ENCODE measurements at places on chromosomes 4 and X.

DNA sequence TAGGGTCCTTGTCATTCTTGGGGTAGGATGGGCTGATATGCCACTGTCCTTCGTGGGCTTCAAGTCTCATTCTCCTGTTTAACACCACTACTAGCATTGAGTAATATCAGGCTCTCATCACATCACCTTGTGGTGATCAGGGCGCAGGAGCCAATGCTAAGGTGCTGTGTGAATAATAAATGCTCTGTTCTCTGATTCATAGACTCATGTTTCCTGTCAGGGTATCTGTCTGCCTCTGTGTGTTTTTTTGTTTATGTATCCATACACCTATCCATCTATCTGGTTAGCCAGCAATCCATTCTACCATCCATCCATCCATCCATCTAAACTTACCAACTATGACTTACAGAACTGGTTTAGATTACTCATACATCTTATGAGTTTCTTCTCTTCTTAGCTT lies 525.1 kb upstream of the ATOH1 start:
- no peak for DNase-seq

GRCh38 chr4:19256823-19257222 lies 994.9 kb upstream of the SLIT2 start:
- DNase-seq: no peak

GRCh38 chr4:26179316-26179760 lies 141.5 kb upstream of the RBPJ start:
- DNase-seq: no peak

DNA sequence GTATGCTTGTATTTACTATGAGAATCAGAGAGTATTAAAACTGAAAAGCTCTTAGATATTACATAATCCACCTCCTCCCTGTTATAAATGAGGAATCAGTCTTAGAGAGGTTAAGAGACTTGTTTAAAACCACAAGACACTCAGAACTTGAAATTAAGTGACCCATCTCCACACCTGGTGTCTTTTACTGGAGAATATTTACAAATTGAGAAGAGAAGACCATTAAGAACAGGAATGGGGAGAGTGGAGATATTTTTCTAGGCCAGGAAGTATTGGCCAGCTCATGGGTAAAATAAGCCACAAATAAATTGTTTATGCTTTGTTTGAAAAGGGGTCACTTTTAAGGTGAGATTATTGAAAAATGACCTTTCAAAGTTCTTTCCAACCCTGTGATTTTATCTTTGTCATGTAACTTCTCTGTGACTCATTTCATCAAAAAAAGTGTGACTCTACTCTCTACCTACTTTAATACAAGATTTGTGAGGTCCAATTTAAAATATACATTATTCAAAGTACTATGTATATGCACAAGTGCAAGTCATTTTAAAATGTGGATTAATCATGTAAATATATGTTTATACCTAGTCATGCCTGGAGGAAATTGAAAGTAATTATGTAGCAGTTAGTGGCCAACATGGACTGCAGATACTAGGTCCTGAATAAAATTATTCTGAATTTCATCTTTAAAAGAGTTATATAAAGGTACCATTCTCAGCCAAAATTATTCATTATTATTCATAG lies 15.9 kb upstream of the COX7B2 start:
- DNase-seq: no peak

- DNase-seq: no peak
Observed at GRCh38 chr4:48588230-48589097, 98.4 kb downstream of the ZAR1 start.

DNA sequence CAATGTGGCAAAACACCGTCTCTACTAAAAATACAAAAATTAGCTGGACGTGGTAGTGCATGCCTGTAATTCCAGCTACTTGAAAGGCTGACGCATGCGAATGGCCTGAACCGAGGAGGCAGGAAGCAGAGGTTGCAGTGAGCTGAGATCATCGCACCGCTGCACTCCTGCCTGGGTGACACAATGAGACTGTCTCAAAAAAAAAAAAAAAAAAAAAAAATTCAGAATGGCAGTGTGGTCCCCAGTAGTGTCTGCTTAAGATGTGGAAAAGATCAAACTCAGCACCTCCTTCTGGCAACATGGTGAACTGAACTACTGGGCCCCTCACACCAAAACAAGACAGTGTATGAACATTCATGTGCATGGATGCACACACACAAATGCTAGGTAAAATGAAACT lies 32.2 kb downstream of the SMS start:
- no peak for DNase-seq

DNA sequence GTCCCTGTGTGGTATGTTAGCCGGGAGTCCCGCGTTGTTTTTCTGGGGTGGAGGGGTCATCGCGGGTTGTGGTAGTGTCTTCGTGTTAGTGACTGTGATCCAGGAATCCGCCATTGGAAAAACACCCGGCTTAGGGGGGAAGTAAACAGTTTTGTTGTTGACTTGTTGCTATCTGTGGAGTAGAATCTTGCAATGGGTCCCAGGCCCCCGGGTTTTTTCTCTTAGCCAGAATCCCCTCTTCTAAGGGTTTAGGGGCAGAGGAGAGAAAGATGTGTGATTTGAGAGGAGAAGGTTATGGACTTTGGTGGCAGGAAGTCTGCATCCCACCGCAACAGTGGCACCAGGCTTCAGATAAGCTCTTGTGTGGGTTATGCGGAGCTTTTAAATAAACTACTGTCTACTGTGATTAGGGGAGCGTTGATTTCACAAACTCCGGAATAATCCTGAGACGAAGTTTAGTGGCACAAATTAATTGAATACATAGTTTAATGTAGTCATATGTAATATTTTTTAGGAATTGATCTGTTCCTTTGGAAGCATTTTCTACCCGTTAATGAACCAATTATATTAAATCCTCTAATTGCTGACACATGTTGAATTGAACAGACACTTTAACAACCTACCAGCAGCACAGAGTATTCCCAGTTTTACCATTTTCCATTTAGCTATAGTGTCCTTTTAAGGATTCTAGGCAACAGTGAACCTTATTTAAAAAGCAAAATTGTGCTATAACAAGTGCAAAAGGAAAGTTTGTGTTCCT lies 1.4 kb downstream of the DDX3X start:
- DNase-seq: no peak

- no peak for DNase-seq
Observed at GRCh38 chrX:130975947-130976346, 72.9 kb upstream of the ENOX2 start.

DNA sequence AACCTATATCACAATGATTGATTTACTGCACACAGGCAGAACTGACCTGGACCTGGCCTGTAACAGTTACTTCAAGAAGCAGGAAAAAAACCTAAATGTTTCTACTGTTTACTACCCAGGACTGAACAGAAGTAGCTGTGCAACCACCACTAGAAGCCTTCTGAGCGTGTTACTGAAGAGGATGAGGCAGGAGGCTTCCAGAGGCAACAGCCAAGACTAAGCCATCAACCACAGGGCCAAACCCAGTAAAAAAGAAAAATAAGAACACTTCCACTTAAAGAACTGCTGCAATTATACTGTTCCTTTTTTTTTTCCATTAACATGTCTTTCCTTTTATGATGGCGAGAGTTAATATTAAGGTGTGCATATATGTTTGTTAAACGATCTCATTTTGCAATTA lies 29.4 kb upstream of the TTC29 start:
- DNase-seq: no peak

GRCh38 chr4:85986266-85986665 lies 373.6 kb downstream of the MAPK10 start:
- DNase-seq: no peak

DNA sequence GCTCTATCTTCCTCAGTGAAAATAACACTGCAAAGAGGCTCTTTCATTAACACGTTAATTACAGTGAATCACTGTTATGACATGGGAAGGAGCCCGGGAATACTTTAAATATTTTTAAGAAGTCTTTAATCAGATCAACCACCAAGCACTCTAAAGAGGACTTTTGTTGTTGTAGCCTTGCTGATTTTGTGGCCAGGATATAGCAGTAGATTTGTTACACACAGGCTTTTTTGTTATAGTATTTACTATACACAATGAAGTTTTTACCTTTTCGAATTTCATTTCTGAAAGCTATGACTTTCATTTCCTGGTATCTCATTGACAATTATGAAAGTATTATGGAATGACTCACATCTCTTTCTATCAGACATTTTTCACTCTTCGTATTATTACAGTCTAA lies 20.3 kb downstream of the FGF13 start:
- DNase-seq: no peak

DNA sequence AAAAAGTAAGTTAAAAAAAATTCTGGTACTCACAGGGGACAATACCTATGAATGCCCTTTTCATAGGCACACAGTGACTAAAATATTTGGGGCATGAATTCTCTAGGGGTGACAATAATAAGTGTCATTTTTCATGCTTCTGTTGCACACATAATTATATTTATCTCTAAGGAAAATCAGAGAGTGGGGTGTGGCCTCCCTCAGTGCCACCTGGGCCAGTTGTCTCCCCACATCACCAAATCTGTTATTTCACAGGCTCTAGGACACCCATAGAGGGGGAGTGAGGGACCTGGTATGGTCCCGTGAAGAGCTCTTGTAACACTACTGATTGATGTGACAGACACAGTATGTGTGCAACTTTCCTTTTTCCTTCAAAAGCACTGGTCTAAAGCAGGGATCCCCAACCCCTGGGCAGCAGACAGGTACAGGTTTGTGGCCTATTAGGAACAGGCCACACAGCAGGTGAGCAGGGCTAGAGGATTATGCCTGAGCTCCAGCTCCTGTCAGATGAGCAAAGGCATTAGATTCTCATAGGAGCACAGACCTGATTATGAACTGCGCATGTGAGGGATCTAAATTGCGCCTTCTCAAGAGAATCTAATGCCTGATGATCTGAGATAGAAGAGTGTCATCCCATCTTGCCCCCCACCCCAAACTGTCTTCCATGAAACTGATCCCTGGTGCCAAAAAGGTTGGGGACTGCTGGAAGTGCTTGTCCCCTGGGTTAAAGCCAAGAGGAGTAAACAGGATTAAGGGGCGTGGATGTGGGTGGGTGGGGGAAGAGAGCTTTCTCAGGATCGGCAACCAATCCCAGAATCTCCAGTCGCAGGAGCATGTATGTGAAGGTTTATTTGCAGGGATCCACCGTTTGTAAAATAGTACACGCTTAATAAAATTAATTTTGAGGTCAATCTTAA lies 856 bp downstream of the SLC9B1 start:
- DNase-seq: no peak

DNA sequence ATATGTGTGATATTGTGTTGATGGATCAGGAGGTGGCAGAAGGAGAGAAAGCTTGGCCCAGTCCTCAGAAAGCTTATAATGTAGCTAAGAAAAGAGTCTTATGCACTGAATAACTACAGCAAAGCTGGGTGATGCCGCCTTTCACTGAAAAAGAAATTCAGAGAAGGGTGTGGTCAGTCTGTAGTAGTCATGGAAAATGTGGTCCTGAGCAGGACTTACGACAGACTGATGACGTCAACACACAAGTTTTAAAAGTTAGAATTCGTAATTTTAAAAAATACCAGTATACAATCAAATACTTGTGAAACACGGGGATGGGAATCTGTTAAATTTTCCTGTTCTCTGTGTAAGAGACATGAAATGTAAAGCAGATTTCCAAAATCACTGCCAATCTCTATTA lies 87.0 kb upstream of the RAPGEF2 start:
- DNase-seq: no peak

- no peak for DNase-seq
Observed at GRCh38 chr4:120995266-120996010, 72.9 kb upstream of the PRDM5 start.

- no peak for DNase-seq
Observed at GRCh38 chrX:15500497-15500966, at the start of gene BMX. TSS of gene BMX (plus strand) at chrX:15500807. CDS start at chrX:15508354, 7,547 bp downstream.

GRCh38 chrX:68083510-68083909 lies 349.8 kb downstream of the OPHN1 start:
- DNase-seq: no peak

DNA sequence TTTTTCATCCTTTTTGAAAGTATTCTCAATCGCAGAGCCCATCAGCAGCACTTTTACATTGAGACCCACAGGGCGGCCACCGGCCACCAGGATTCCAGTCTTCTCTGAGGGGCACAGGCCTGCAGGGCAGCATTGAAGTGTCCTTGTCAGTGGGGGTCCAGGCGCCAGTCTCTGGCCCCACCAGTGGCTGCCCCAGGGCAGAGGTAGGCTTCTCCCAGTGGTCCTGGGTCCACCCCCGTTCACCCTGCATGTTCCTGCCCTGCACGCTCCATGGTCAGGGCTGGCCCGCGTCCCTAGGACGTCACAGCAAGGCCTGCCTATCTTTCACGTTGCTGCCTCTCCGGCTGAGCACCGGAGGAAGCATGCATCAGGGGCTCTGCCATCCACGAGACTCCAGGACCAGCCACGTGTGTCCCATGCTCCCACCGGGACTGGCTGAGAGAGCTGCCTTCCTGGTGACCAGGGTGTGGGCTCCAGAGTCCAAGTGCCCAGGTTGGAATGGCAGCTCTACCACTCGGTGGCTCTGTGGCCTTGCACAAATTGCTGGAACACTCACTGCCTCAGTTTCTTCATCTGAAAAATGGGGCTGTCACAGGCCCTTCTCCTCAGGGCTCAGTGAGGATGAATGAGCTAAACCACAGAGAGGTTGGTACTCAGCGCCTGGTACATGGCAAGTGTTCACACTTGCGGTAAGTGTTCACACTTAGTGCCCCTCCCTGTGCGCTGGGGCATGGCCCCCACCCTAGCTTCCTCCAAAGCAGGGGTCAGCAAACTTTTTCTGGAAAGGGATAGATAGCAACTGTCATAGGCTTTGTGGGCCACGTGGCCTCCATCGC lies 30.7 kb upstream of the JAKMIP1 start:
- no peak for DNase-seq

GRCh38 chrX:110415440-110416170 lies 57.0 kb downstream of the RTL9 start:
- DNase-seq: no peak

DNA sequence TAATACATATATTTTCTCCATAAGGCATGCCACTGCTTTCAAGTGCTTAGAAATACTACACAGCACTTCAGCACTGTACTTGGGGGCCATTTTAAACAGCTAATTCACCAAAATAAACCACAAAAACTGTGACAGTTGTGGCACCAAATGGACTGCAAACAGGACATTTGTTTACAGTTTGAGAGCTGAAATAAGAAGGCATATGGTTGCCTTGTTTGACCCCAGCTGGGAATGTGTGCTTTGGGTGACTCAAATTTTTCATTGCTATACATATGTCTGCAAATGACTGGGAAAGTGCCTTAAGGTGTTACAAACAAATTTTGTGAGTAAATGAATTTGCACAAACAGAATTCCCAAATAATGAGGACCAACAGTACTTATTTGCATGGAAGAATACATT lies 124.2 kb downstream of the BANK1 start:
- DNase-seq: no peak

- DNase-seq: no peak
Observed at GRCh38 chr4:23855912-23856605, 33.8 kb downstream of the PPARGC1A start.

DNA sequence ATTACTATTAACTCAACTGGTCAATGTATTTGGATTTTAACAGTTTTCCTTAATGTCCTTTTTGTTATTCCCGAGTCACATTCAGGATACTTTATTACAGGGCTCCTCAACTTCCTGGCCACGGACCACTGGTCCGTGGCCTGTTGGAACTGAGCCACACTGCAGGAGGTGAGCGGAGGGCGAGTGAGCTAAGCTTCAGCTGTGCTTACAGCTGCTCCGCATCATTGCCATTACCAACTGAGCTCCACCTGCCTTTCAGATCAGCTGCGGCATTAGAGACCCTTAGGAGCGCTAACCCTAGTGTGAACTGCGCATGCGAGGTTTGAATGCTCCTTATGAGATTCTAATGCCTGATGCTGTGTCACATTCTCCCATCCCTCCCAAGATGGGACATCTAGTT lies 591.7 kb downstream of the CCSER1 start:
- DNase-seq: no peak

GRCh38 chr4:152143806-152144205 lies 383.0 kb upstream of the GATB start:
- DNase-seq: no peak
